Cardiac septum (tissue), 1 donor: ENCODE measurements at places on chromosomes 3 and 15. TPM values are rescaled to one million over a fixed set of nuclear protein-coding genes. Genes with fewer than 3 reads are reported as not detected.

PTPN9 gene
- 8.8 TPM for total RNA-seq

FBN1 gene
- 32.1 TPM for total RNA-seq

ADAMTSL3 gene
- total RNA-seq = 9.8 TPM

GRCh38 chr3:18011387-18011786, 269.0 kb upstream of the TBC1D5 start:
- no peak for DNase-seq

- DNase-seq = no peak
Measured at GRCh38 chr3:124097362-124098131, 105.6 kb upstream of the ROPN1 start.

DNA sequence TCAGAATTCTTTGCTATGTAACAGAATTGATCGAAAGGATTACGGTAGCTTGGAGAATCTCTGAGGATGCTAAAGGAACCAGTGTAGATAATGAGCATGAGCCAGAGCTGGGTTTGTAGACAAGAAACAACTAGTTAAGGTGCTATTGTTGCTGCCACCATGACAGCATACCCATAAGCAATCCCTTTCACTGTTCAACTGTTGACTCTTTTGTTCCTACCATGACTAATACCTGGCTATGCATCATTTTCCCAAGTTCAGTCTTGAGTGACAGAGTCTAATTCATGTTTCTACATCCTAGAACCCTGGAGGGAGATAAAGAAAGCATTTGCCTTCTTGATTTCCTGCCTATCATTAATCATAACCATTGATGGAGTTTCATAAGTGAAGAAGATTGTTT, 600.3 kb downstream of the OTOL1 start:
- no peak for DNase-seq

DNA sequence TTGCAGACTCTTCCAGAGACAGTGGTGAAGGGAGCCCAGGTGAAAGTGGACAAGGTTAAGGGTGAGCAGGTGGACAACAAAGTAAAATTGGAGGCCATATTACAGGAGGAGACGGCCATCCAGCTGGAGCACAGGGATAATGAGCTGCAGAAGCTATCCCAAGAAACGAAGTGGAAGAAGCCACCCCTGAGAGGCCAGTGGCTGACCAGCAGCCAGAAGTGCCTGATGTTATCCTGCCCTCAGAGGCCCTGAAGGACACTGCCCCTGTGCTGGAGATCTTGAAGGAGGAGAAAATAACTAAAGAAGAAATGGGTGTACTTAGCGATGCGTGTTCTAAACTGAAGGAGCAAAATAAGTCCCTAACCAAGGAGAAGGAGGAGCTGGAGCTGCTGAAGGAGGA, 107.6 kb downstream of the SMAD6 start:
- DNase-seq = no peak

DNA sequence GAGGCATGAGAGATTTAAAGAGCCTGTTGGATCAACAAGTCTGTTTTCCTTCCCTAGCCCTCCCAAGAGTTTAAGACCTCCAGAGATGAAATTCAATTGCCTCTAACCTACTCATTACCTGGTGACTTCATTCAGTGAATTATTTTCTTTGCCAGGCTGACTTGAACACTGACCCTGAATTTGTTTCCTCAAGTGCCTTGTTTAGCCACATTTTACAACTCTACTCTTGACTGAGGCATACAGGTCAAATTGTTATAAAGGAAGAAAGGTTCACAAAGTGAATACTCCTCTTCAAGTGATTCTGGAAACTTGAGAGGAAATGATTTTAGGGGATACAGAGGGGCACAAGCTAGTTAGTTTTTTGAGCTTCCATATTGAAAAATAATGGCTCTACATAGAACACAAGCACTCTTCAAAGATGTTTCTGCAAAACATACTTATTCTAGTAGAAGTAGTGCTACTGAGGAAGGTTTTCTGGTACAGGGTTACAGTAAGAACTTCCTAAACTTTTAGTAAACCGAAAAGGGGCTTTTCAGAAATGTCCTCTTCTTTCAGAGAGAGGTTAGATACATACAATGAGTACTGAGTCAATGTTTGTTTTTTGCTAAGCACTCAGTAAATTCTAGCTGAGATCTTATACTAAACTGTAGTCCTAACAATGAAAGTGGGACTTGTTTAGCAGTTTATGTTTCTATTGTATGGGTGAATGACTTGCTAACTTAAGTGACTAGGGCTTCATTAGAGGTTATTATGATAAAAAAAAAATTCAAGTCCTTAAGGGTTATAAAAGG, 137.4 kb upstream of the SATB1 start:
- DNase-seq = no peak
